ENCODE measurements at places on chromosomes 3 and 15.

DNA sequence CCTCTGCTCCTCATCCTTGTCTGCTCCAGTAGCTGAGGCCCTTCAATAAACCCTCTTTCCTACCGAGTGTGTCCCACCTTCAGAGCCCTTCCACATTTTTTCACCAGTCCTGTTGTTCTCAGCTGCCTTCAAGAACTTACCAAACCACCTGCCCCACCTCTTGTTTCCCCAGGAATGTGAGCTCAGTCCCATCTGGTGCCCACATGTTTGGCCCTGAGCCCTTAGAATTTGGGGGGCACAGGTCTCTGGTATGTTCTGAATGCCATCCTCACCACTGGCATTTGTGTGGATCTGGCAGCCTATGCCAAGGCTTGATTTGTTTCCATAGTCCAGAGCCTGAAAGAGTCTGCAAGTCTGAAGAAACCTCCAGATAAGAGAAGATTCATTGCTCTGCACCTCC, 315.2 kb upstream of the PPP2R3A start:
- no peak for DNase-seq

DNA sequence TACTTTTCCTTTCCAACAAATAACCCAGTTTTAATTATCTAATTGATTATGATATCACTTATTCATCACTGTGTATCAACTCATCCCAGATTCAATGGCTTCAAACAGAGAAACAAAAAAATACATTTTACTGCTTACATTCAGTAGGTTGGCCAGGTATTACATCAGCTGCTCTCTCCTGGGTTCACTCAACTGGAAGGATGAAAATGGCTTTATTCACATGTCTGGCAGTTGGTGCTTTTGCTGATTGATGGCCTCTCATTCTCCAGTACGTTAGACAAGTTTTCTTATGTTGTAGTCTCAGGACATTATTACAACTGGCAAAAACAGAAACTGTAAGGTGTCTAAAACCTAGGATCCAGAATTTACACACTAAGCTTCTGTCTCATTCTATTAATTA, 811.0 kb upstream of the ALCAM start:
- no peak for DNase-seq

DNA sequence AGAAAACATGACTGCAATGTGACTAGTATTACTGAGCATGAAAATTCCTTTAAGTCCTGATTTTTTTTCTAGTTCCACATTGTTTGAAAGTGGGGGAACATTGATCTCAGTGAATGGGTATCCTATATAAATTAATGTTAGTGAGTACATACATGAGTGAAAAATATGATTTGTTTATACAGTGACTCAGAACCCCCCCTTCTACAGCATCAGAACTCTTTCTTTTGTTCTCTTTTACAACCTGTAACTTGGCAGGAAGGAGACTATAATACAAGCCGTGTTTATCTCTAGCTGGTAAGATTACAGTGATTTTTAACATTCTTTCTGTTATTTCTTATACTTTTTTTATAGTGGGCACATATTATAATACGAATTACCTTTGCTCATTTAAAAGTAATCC, 384.7 kb downstream of the PDCD6IP start:
- DNase-seq, result no peak

- no peak for DNase-seq
These were observed 293.1 kb downstream of the POLQ start for GRCh38 chr3:121252676-121253075.

- DNase-seq, result no peak
These were observed 166.7 kb downstream of the FOXP1 start for GRCh38 chr3:71416876-71417275.

GRCh38 chr3:143119009-143119914, at the start of gene CHST2:
TSS of gene CHST2 (plus strand) at chr3:143119771. CDS start at chr3:143120817, 1,046 bp downstream.
- peak; percentile 79 for DNase-seq

- no peak for DNase-seq
These were observed 61.0 kb upstream of the ANKRD28 start for GRCh38 chr3:15858547-15859506.

- DNase-seq, result no peak
These were observed 71.9 kb upstream of the PRR23E start for GRCh38 chr3:127120851-127121647.

DNA sequence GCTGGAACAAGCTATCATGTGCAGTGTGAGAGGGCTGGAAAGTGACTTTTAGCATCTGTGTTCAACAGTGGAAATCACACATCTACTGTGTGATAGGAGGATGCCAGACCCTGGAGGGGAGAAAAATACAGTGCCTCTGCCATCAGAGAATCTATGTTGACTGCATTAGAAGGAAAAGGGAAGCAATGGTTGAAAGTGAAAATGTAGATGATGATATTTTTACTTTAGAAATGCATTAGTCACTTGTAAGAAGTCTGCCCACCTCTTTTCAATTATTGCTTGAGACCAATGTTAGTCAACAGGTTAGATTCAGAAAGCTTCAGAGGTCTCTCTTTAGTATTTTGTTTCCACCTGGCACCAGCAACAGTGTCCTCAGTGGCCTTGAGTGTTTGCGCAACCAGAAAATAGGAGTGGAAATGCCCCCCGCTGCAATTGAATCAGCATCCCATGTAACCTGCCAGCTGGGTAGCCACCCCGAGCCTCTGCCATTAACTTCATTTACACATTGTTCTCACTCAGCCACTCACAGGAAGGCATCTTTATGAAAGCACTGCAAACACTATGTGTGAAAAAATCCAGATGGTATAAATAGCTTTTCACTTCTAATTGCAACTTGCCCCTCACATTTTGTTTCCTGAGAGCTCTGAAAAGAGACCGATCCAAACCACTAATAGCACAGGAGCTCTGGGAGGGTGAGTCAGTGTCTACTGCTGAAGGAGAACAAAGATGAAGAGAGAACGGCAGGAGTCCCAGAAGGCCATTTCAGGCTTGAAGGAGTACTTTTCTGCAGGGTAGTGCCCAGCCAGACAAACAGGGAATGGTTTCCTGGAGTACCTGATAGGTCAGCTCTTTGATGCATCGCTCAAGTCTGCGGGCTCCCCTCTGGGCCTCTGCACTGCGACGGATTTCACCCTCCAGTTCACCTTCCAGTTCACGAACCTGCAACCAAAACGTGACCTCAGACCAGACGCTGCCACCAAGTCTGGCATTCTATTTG, 92.1 kb downstream of the HHLA2 start:
- no peak for DNase-seq

DNA sequence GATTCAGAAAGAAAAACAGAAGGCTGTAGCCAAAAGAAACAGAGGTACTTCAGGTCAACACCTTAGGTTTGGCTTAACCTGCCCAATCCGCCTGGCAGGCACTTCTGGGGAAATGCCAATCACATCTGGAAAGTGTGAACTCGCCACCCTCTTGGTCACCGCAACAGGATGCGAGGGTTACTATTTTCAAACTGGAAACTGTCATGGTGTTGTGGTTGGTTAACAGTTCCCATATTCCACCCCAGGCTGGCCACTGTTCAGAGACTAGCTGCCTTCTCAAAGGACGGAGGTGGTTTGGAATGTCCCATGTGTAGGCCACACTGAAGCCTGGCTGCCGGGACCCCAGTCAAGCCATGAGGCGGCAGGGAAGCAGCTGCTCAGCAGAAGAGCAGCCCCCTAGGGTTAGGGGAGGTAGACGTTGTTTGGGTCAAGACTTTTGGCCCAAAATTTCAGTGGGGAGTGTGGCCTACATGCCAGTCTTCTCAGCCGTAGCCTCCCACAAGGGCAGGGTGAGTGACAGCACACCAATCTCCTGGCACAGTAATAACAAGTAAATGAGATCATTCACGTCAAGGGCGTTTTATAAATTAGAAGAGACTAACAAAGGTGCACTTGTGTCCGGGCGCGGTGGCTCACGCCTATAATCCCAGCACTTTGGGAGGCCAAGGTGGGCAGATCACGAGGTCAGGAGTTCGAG, 54.6 kb downstream of the UMPS start:
- no peak for DNase-seq

DNA sequence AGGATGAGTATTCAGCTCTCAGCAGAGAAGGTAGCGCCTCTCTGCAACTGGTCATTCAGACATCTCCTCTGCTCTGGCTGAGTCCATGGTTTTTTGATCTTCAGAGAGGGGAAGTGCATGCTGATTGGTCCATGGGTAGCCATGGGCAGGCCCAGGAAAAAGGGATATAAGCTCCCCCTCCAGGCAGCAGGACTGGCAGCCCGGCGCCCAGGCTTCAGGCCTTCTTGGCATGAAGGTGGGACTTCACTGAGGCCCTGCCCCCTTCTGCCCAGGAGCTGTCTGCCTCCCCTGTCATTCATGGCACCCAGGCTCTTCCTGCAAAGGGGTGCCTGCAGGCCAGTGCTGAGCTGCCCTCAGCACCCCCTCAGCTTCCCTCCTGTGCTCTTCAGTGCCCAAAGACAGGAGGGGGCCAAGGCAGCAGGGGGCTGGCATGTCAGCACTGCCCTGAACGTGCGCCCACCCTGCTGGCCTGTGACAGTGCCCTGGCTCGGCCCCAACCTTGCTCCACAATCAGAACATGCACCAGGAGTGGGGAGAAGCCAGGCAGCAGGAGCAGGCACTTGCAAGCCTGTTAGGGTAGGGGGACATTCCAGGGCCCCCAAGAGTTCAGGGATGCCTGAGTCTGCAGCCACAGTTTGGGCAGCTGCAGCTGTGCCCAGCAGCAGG, 13.8 kb upstream of the NR1I2 start:
- no peak for DNase-seq

- no peak for DNase-seq
These were observed 47.0 kb downstream of the HCN4 start for GRCh38 chr15:73321496-73322450.

- DNase-seq, result no peak
These were observed 14.3 kb downstream of the ANP32A start for GRCh38 chr15:68806220-68807060.

GRCh38 chr3:193796089-193796488, 203.1 kb downstream of the OPA1 start:
- DNase-seq, result no peak

DNA sequence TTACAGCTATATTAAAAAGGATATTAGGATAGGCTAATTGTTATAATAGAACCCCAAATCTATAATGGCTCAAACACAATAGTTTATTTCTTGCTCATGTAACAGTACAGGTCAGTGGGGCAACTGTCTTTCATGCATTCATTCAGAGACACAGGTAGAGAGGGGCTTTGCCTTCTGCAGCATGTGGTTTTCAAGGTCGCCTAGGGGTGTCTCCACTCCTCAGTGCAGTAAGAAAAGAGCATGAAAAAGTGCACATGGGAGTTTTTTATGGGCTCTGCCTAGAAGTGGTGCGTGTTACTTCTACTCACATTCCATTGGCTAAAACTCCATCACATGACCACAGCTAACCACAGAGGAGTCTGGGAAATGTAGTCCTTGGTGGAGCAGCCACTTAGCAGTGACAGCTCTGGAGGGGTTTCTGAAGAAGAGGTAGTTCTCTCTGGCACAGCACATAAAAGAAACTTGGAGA, 1.8 kb downstream of the ZBTB38 start:
- peak; percentile 88 for DNase-seq

- DNase-seq, result peak; percentile 25
These were observed 492.8 kb upstream of the MDFIC2 start for GRCh38 chr3:70805061-70805889.

DNA sequence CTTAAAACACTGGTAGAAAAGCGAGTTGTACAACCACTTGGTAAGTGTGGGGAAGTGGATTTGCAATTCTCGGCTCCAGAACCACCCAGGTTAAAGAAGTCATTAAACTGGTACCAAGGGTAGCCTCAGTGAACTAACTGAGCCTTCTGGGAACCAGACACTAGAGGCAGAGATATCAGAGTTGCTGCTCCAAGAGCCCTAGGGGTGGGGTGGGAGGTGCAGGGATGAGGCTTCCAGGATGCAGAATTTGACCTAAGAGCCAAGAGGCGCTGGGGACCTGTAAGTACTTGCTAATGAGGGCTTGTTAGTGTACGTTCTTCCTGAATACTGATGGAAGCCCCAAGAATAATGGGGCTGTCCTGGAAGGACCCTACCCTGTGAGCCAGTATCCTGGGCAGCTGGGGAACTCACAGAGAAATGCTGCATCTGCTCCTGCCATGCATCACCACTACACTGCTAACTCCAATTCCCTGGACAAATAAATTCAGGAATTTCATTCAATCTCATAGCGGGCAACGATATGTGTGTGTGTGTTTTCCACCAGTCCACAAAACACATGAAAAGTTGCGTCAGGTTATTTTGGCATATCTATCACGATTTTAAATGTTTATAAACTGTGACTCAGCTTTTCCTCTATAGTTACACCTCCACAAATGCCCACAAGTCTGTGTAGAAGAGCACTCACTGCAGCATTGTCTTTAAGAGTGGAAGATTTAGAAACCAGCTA, 23.8 kb downstream of the STIMATE start:
- peak; percentile 5 for DNase-seq

GRCh38 chr3:48047841-48048464, 31.7 kb upstream of the MAP4 start:
- no peak for DNase-seq

DNA sequence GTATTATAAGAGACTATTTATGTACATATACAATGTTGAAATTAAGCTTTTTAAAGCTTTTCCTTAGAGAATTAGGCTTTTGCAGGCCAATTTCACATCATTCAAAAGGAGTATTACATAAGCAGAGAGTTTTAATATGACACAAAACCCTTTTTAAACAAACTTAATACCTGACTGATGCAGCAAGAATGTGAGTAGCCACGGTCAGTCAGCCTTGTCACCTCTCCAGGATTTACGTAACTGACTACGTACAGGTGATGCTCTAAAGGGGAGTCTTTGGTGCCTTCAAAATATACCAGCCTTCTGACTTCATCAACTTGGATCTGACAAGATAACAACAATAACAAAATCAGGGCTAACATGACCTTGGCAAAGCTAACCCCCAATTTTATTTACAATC, 44.2 kb upstream of the IGDCC4 start:
- DNase-seq, result no peak

DNA sequence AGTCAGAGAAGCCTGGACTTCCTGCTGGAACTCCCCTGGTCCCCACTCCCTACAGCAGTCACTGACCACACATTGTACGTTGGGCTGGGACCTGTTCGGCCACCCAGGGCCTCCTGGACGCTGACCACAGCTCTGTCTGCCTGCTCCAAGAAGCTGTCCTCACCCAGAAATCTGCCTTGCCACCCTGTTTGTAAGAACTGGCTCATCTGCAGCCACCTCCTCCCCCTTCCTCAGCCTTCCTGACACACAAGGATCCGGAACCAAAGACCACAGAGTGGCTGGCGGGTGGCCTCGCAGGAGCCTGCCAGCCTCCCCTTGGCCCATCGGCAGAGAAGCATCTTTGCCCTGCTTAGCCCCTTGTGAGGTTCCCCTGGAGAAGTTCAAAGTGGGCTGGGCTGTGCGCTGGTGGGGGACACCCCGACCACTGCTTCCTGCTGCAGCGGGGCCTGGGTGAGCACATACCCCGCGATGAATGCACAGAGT, 91.9 kb downstream of the PCSK6 start:
- no peak for DNase-seq

- peak; percentile 51 for DNase-seq
These were observed 24.6 kb upstream of the DMXL2 start for GRCh38 chr15:51647128-51647562.

GRCh38 chr3:54963641-54964040, 35.8 kb upstream of the LRTM1 start:
- DNase-seq, result no peak

DNA sequence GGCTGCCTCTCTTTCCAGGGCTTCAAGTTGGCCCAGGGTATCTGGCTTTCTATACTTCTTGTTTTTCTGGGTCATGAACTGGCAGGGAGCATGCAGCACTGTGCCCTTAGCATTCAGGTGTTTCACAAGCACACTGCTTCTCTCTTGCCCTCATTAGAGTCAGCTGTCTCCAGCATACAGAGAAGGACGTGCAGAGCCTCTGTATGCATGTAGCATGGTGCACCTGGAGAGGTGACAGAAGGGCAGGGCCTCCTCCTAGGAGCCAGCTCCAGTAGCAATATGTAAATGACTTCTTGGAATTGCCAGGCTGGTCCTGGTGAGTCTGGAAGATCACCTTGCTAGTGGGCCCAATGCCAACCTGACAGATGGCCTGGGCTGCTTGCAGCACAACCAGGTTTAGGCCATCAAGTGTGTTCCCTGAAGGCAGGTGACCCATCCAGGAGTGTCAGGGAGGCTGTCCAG, 44.8 kb upstream of the ATP2C1 start:
- no peak for DNase-seq

Data from fibroblast of skin of scalp (primary cell).